ENCODE measurements at places on chromosomes 4 and X. TPM values are rescaled to one million over a fixed set of nuclear protein-coding genes. Genes with fewer than 3 reads are reported as not detected.

DNA sequence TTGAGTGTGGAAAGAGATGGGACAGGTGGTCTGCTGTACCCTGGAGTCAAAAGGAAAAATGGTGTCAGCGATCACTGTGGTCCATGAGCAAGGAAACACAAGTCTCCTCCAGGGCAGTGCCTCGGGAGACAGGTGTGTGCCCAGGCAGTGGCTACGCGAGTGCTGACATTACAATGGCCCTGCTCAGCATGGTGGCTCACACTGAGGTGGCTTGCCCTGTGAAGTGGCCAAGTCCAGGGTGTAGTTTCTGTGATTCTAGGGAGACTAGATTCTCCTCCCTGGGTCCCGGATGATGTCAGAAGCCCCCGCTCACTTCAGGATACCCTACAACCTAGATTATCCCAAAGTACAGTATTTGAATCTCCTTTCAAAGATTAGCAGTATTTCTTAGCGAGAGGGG lies 44.8 kb upstream of the TMEM150C start:
- no peak for DNase-seq

DNA sequence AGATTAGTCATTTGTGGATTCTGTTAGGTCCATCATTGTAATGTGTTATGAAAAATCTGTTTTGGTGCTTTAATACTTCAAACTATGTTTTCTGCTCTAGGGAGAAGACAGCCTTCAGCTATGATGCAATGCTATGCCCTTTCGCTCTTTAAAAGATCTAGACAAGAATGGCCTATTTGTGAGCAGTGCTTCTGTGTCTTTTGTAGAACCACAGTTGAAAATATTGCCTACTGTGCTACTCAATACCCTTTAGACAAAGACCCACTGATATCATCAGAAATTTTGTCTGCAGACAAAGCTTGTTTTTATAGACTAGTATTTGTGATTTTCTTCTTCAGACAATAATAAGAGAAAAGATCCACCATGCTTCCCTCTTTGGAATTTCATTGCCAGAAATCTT lies 44.6 kb upstream of the SLITRK2 start:
- DNase-seq: no peak

TTC29 gene
- total RNA-seq: not detected

COL4A5 gene
- total RNA-seq: 0.21 TPM

NAP1L2 gene
- 2.0 TPM for total RNA-seq

Measured in activated T-cell treated with anti-CD3 and anti-CD28 coated beads, Interleukin-2, amount 50 U/mL, for 72 hours (primary cell).